Activated CD4-positive, alpha-beta memory T cell treated with anti-CD3 and anti-CD28 coated beads, Interleukin-2, amount 10 ng/mL, durations not matched to agents 7 days and 5 days (primary cell): ENCODE measurements at places on chromosomes 3 and 15. TPM values are rescaled to one million over a fixed set of nuclear protein-coding genes. Genes with fewer than 3 reads are reported as not detected.

Gene SERPINI2
- not detected for total RNA-seq

GRCh38 chr3:37990527-37990926 is at the start of gene VILL:
Gene VILL (plus strand): TSS chr3:37990786. CDS start chr3:37993673, 2,887 bp downstream.
- no peak for DNase-seq

Gene GJD2
- not detected for total RNA-seq

DNA sequence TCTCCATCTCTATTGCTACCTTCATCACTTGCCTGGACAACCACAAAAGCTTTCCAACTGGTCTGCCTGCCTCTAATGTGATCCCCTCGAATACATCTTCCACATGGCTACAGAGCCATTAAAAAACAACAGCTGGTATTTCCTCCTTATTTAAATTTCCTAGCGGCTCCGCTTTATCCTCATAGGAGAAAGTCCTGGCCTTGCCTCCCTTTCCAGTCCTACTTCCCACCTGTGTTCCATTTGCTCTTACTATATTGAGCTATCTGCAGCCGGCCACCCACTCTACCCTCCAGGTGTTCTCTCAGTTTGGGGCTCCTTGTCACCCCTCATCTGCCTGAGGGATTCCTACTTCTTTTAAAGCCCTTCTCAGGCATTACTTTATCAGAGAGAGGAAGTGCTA is 49.7 kb upstream of the TSPAN3 start:
- no peak for DNase-seq

Gene GASK1A
- total RNA-seq = not detected

Gene ALDH1L1
- total RNA-seq = not detected
